ENCODE measurements at places on chromosomes 16 and 17.

- no peak for DNase-seq
Measured at GRCh38 chr16:49851468-49851787, 4.5 kb downstream of the ZNF423 start.

DNA sequence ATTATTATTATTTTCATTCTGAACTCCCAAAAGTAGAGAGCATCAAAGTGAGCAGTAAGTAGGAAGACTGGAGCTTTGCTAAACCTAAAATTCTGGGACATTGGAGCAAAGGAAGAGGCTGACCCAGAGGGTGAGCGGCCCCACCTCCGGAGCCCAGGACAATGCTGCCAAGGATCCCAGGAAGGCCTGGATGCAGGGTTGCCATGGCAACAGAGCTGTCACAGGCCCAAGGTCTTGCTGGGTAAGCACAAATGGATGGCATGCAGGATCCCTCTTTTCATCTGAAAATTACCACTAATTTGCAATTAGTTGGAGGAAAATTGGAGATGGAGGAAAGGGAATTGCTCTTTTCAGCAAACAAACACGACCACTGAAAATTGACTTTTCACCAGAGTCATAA, 457.9 kb upstream of the CDH5 start:
- no peak for DNase-seq

DNA sequence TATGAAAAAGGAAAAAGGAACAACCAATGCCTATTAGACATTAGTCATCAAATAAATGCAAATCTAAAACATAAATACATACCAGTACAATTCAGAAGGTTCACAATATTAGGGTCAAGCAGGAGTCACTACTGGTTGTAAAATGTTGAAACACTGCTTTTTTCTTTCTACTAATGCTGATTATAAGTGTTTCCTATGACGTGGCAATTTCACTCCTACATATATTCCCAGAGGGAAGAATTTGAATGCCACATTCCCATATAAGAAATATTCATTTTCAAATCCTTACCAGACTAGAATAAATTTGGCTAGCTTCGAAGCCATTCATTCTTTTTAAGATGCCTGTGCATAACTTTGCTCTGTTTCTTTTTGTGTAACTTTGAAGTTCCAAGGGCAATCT, 2.6 kb upstream of the KRTAP9-2 start:
- no peak for DNase-seq

DNA sequence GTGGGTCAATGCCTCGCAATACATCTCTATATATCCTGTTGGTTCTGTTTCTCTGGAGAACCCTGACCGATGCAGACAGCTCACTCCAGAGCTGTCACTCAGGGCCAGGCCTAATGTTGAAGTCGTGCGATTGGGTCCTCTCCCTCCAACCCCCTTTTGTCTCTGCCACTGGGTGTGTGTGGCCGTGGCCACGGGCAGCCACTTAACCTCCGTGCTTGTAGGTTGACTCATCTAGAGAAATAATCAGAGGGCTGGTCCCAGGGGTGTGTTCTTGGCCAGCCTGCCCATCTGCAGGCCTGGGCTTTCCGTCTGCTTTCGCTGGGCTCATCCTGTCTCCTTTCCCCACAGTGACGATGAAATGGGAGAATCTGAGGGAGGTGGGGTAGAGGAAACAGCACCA, 7.4 kb downstream of the ADAD2 start:
- no peak for DNase-seq

- no peak for DNase-seq
Measured at GRCh38 chr16:20441191-20441590, 10.1 kb upstream of the ACSM2A start.

DNA sequence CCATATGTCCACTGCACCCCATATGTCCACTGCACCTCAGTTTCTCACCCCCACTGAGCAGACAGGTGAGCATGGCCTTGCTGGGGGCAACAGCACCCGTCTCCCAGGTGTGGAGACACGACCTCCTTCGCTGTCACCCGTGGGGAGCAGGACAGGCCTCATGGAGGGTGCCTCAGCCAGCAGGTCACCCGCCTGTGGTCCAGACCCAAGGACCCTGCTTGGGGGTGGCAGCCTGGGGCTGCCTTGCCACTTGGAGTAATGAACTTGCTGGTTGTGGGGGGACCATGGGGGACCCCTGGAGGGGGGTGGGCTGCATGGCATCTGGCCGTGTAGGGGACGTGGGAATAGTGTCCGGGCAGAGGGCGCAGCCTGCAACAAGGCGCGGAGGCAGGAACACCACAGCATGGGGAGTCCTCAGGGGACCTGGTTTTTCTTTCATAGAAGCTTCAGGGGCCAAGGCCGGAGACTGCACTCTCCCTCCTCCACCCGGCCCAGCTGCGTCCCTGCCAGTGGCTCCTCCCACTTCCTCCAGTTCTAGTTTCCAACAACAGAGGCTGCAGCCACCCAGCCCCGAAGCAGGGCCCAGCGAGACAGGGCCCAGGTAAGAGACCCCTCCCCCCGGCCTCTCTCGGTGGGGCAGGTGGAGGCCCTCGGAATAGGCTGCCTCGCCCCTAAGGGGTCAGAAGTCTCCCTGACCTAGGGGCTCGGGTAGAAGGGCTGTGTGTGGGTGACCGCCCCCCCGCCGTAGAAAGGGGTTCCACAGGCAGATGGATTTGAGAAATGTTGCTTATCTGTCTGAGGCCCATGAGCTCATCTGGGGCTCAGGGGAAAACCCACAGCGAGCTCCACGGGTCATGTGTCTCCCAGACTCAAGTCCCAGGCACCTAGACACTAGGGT, at the start of gene NHLRC4:
Gene NHLRC4, plus strand, starts transcription at position 531 of the 898 bp plus-strand sequence. CDS start 1,043 bp downstream, outside the sequence.
- no peak for DNase-seq

- DNase-seq, result no peak
Measured at GRCh38 chr16:11032000-11032921, 87.9 kb downstream of the CLEC16A start.

- no peak for DNase-seq
Measured at GRCh38 chr16:30615358-30616091, 5.3 kb upstream of the ZNF689 start.

DNA sequence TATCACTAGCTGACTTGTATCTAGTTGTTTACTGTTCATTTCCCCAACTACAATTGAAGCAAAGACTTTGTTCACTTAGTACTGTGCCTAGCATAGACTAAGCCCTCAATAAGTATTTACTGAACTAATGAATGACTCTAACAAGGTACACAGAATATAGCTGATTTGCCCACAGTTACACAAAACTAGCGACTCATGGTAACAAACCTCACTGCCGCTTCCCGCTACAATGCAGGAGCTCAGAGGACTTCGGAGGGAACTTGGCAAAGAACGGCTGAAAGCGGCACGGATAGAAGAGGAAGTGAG, 524 bp downstream of the EFTUD2 start:
- no peak for DNase-seq

- DNase-seq, result no peak
Measured at GRCh38 chr17:253091-253846, 71.8 kb upstream of the DOC2B start.

DNA sequence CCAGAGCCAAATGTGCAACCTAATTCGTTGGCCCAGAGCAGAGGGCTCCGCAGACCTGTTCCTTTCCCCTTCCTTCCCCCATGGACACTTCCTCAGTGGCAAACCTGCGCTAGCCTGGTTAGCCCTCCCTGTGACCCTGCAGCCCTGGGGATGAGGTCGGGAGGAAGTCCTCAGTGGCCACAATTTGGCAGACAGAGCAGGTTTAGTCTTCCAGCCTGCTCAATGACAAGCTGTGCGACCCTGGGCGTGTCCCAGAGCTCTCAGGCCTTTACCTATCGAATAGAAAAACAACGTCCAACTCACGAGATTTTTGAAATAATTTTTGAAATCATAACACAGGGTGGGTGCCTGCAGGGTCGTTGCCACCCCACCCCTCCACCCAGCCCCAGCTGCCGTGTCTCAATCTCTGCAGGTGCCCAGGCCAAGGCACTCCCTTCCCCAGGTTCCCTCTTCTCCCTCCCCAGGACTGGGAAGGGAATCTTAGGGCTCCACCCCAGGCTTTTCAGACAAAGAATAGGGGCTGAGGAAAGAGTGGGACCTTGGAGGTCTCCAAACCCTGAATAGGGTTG, 1.4 kb downstream of the HBM start:
- DNase-seq, result no peak

Data from putamen (tissue), 1 donor.